Memory B cell (primary cell): ENCODE measurements at places on chromosomes 3 and 15.

DNA sequence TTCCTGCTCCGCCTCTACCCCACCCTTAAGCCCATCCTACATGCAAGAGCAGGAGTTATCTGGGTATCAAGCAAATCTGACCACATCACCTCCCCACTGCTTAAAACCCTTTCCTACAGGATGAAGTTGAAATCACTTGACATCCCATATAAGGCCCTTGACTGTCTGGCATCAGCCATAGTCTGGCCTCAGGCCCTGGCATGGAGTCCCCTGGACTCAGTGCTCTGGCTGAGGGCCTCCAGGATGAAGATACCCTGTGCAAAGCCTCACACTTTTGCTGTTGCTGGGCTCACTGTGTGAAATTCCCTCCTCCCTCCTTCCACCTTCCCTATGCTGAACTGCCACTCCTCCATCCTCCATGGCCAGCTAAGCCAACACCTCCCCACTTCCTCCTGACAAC lies 65.2 kb upstream of the GLCE start:
- peaks cover 3% of the 10 kb centered on the region for H3K4me1 ChIP-seq
- DNase-seq, result no peak
- H3K4me3 ChIP-seq, result no peak overlapping the region
- H3K36me3 ChIP-seq, result no peaks in the 10 kb centered on the region

DNA sequence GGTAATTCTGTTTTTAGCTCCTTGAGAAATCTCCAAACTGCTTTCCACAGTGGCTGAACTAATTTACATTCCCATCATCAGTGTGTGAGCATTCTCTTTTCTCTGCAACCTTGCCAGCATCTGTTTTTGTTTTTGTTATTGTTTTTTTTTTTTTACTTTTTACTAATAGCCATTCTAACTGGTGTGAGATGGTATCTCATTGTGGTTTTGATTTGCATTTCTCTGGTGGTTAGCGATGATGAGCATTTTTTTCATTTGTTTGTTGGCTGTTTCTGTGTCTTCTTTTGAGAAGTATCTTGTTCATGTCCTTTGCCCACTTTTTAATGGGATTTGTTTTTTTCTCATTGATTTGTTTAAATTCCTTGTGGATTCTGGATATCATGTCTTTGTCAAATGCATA lies 129.7 kb upstream of the ABHD17C start:
- H3K36me3 ChIP-seq, result no peaks in the 10 kb centered on the region
- H3K27ac ChIP-seq, result no peak overlapping the region
- H3K4me1 ChIP-seq, result peaks cover 2% of the 10 kb centered on the region
- H3K4me3 ChIP-seq, result no peak overlapping the region
- DNase-seq, result no peak
- H3K27me3 ChIP-seq, result peaks cover 17% of the 10 kb centered on the region

- H3K27me3 ChIP-seq, result peaks cover 8% of the 10 kb centered on the region
- H3K36me3 ChIP-seq, result no peaks in the 10 kb centered on the region
- no peak overlapping the region for H3K4me3 ChIP-seq
- no peak overlapping the region for H3K27ac ChIP-seq
- peaks cover 13% of the 10 kb centered on the region for H3K4me1 ChIP-seq
- DNase-seq, result peak; percentile 11
These were observed 31.8 kb downstream of the FSTL1 start for GRCh38 chr3:120418866-120419490.

- H3K36me3 ChIP-seq, result peaks cover 18% of the 10 kb centered on the region
- peak within 1 kb of the TSS; percentile 95 for H3K4me3 ChIP-seq
- no peaks in the 10 kb centered on the region for H3K27me3 ChIP-seq
- peaks cover 28% of the 10 kb centered on the region for H3K4me1 ChIP-seq
- DNase-seq, result peak; percentile 83
- peak within 1 kb of the TSS; percentile 97 for H3K27ac ChIP-seq
These were observed at the start of gene VPS39 for GRCh38 chr15:42207674-42208579. Gene VPS39, minus strand, starts transcription at chr15:42208304. Its CDS starts 151 bp downstream, at chr15:42208153.

GRCh38 chr3:54870423-54870822 lies 57.4 kb downstream of the LRTM1 start:
- H3K4me1 ChIP-seq, result no peaks in the 10 kb centered on the region
- H3K4me3 ChIP-seq, result no peak overlapping the region
- H3K36me3 ChIP-seq, result no peaks in the 10 kb centered on the region
- H3K27ac ChIP-seq, result no peak overlapping the region

DNA sequence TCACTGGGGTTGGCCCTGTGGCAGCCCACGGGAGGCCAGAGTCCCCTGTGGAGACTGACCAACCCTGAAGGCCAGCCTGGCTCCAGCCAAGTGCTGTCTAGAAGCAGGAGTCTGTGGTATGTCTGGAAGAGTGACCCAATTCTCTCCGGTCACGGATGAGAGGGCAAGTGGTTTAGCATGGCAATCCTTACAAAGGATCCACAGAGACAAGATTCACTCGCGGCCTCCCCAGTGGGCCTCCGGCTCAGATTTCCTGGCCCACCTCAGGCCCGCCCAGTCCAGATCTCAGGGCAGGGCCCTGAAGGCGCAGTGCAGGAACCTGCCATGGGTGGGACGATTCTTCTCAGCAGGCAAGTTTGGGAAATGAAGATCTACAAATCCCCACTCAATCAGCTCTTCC lies 5.0 kb upstream of the BCL2L10 start:
- peaks cover 7% of the 10 kb centered on the region for H3K36me3 ChIP-seq
- H3K27ac ChIP-seq, result peak overlapping the region; percentile 83
- H3K4me1 ChIP-seq, result peaks cover 6% of the 10 kb centered on the region
- no peaks in the 10 kb centered on the region for H3K27me3 ChIP-seq

GRCh38 chr15:65822316-65822715 lies 30.2 kb upstream of the DENND4A start:
- DNase-seq, result no peak
- H3K36me3 ChIP-seq, result no peaks in the 10 kb centered on the region
- H3K27me3 ChIP-seq, result no peaks in the 10 kb centered on the region
- no peak overlapping the region for H3K4me3 ChIP-seq

GRCh38 chr15:78255421-78256043 lies 8.8 kb upstream of the DNAJA4 start:
- DNase-seq, result no peak
- H3K27ac ChIP-seq, result no peak overlapping the region
- no peaks in the 10 kb centered on the region for H3K36me3 ChIP-seq
- peaks cover 4% of the 10 kb centered on the region for H3K27me3 ChIP-seq
- H3K4me3 ChIP-seq, result no peak overlapping the region

- no peak for DNase-seq
- H3K36me3 ChIP-seq, result no peaks in the 10 kb centered on the region
- H3K4me1 ChIP-seq, result no peaks in the 10 kb centered on the region
- peaks cover 1% of the 10 kb centered on the region for H3K27me3 ChIP-seq
- H3K27ac ChIP-seq, result no peak within 1 kb of the TSS
- no peak within 1 kb of the TSS for H3K4me3 ChIP-seq
These were observed at the start of gene SAMMSON for GRCh38 chr3:69999140-70000027. Gene SAMMSON, plus strand, starts transcription at chr3:69999733.

DNA sequence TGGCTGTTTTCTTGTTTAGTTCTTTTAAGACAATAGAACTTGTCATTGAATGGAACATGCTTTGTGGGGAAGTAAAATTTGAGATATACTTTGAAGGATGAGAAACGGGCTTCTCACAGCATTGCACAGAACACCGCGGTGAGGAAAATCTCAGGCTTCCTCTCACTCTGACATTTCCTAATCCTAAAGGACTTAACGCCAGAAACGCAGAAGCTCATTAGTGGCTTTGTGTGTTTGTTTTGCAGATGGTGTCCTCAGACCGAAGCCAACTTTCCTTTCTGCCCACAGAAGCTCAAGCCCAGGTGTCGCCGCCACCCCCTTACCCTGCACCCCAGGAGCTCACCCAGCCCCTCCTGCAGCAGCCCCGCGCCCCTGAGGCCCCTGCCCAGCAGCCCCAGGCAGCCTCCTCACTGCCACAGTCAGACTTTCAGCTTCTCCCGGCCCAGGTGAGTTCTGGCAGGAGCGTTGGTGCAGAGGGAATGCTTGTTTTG lies 78.9 kb upstream of the BLM start:
- DNase-seq, result no peak
- no peaks in the 10 kb centered on the region for H3K4me1 ChIP-seq
- no peak overlapping the region for H3K4me3 ChIP-seq
- peaks cover 33% of the 10 kb centered on the region for H3K36me3 ChIP-seq
- no peaks in the 10 kb centered on the region for H3K27me3 ChIP-seq

GRCh38 chr3:150253622-150254021 lies 154.5 kb upstream of the TSC22D2 start:
- peaks cover 13% of the 10 kb centered on the region for H3K27me3 ChIP-seq
- H3K4me1 ChIP-seq, result no peaks in the 10 kb centered on the region
- H3K27ac ChIP-seq, result no peak overlapping the region
